ENCODE measurements at places on chromosomes 5 and 9.

DNA sequence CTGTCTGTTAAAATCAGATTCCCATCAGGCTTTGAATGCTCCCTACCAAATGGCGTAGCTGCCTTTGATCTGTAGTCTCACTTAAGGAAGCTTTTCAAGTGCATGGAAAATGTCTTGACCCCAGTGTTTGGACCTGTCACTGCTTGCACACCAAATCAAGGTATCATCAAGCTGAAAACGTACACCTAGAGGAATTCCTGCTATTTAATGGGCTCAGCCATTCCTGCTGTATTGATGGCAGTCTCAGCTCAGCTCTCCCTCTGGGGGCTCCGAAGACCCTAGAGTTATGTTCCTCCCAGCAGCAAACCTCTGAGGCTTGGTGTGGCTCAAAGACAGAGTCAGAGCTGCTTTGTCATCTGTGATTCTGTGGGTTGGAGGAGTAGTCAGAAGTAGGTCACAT, 63.5 kb downstream of the PGM5 start:
- no peak for DNase-seq

DNA sequence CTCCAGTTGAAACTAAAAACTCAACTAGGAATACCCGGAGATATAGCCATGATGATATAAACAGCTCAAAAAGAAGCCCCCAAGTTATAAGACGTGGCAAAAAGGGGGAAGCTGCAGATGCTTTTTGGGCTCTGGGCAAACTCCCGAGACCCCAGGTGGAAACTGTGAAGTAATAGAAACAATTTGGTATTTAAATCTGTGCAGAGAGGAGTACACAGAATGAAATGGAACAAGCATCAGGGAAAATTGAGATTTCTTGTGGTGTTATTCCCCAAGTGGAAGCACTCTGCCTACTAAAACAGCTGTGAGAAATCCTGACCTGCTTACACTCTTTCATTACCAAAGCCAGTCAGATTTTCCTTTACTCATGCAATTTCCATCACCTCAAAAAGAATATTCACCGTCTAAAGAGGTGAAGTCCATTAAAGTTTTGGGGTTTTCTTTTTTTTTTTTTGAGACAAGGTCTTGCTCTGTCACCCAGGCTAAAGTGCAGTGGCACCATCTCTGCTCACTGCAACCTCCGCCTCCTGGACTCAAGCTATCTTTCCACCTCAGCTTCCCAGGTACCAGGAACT, 23.5 kb downstream of the SAXO1 start:
- no peak for DNase-seq

DNA sequence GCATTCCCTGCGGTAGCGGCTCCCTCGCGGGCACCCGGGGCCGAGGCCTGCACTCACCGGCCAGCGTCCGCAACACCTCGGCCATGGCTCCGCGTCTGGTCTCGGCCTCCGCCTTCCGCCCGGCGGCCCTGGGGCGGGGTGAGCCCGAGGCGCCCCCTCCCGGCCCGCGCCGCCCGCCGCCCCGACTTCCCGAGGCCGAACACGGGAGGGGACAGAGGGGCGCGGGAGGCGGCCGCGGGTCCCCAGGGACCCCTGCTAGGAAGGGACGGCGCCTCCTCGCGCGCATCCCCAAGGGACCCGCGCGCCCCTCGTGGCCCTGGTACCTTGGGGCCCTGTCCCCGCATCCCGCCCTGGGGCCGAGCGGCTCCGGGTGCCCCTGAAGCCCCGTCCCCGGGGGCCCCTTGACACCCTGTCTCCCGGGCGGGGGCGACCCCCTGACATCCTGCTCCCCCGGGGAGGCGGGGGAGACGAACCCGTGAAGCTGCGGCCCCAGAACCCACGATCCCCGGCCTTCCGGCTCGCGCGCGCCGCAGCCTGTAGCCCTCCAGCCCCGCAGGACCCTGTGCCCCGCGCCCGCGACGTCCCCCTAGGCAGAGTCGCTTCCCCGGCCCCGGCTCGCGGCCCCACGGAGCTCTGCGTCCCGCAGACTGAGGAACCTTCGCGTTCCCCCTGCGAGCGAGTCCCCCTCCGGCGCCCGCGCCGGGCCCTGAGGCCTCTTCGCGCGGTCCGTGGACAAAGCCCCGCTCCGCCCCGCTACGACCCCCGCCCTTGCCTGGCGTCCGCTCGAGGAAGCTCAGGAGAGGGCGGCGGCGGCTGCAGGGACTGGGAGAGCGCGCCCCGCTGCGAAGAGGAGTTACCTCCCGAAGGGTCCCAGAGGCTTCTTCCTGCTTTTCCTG, at the start of gene ABO:
Gene ABO, minus strand, starts transcription at position 97 of the 896 bp plus-strand sequence.
- no peak for DNase-seq

GRCh38 chr9:76025286-76025685, 134.8 kb downstream of the PCSK5 start:
- no peak for DNase-seq

- DNase-seq, result no peak
These were observed 79.4 kb upstream of the DIRAS2 start for GRCh38 chr9:90722071-90722470.

GRCh38 chr9:113775749-113776148, 100.4 kb upstream of the ZNF618 start:
- no peak for DNase-seq

DNA sequence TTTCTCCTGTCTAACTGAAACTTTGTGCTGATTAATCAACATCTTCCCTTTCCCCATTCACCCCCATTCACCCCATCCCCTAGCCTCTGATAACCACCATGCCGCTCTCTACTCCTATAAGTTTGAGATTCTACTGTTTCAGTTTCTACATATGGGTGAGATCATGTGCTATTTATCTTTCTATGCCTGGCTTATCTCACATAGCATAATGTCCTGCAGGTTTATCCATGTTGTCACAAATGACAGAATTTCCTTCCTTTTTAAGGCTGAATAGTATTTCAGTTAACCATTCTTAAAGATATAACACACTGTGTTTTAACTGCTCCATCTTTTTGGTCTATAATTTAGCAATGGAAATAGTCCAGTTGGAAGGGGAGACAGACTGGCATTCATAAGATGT, 205.1 kb downstream of the SNCAIP start:
- DNase-seq, result no peak

GRCh38 chr9:84103651-84104377, 123.2 kb downstream of the RMI1 start:
- DNase-seq, result no peak

GRCh38 chr5:135721548-135722090, 112.8 kb upstream of the SLC25A48 start:
- DNase-seq, result no peak

- no peak for DNase-seq
These were observed 306.3 kb upstream of the SGCD start for GRCh38 chr5:156020647-156021046.

DNA sequence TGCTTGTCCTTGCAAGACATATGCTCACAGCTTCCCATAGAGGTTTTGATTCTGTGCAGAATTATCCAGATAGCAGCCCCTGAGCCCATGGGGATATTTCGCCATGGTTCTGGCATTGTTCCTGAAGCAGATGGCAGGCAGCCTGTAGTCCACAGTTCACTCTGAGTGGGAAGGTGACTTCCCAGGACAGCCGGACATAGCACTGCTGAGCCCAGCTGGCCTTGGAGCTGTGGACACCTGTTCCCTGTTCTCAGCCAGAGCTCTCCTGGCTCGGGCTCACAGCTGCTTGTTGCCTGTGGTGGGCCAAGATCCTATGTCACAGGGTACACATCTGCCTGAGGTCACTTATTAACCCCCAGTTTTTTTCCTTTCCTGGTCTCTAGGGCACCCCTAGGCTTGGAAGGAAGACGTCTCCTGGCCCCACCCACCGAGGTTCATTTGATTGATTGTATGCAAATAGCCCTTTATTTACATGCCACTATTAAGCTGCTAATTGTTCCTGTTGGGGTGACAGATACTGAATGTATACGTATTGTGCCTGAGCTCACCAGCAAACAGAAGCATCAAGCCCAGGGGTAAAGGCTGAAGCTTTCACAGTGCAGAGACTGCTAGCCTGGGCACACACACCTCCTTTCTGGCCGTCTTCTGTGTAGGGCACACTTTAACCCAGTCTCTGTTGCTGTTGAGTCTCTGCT, 96.6 kb upstream of the DMRT1 start:
- DNase-seq, result no peak

DNA sequence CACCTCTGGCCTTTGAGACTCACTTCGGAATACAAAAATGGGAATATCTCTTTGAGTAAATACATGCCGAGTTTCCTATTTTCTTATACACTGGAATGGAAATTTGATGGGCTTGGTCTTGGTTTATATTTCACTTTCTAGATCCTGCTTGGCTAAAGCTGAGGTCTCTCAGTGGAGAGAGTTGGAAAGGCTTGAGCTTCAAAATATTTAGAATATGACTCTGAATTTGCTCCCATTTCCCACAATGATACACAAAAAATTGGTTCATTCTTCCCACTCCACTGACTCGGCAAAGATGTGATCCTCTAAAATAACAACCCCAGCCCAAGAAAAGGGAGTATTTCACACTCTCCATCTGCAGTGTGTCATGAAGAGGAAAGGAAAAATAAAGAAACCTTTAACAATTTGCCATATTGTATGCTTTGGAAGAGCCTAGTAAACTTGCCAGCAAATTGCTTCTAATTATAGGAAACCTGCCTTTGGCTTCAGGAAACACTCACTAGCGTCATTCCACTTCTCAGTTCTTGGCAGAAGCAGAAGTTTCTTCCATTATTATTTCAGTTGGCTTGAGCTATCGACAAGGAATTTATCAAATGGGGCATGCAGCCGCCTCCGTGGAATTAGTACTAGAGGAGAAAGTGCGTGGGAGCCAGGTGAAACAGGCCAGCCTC, 302.9 kb downstream of the NSG2 start:
- DNase-seq, result no peak

- DNase-seq, result no peak
These were observed 112.4 kb downstream of the INIP start for GRCh38 chr9:112605518-112605917.

DNA sequence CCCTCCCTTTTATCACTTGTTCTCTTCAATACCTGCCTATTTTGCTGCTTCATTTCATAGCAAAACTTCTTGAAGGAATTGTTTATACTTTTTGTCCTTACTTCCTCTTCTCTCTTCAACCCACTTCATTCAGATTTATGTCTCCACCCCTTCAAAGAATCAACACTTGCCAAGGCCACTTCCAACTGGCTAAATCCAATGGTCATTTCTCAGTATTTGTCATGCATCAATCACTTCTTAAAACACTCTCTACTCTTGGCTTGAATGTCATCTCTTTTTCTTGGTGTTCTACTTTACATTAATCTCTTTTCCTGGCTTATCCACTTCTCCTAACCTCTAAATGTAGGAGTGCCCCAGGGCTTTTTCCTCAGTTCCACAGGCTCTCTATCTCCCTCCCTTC, 8.3 kb upstream of the FCHO2 start:
- no peak for DNase-seq

GRCh38 chr5:150077996-150078801, 8.2 kb downstream of the CSF1R start:
- DNase-seq, result no peak

GRCh38 chr9:91945277-91946085, 4.5 kb downstream of the ROR2 start:
- DNase-seq, result no peak

DNA sequence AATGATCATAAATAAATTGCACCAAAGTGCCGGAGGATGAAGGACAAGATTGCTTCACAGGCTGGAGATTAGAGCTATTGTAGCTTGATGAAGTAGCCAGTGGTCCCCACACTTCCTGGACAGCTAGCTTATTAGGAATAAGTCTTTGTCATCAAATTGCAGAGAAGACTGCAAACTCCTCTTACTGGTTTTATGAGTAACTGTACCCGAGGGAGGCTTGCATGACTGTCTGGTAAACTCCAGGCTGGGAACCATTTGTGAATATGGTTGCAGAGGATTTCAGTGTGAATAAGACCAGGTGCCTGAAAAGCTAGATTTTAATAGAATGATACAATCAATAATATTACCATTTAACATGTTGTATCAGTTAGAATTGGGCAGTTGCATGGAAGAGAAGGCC, 36.5 kb upstream of the SEMA5A start:
- no peak for DNase-seq

- DNase-seq, result no peak
These were observed 54.9 kb upstream of the IRX4 start for GRCh38 chr5:1937590-1937989.

DNA sequence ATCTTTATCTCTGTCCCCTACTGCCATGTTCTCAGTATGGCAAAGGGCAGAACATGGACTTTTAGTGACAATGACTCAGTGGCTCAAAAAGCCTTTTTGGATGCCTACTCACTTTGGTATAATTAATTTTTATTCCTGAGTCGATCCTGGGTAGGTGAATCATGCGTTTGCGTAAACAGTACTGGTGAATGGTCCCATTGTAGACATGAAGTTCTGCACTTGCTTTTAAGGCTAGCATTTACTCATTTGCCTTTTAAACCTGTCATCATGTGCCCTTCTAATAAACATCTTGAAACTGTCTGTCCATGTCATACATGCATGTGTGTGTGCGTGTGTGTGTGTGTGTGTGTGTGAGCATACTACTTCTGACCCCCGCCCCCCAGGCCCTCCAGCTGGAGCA, 223.0 kb downstream of the AUH start:
- DNase-seq, result no peak

DNA sequence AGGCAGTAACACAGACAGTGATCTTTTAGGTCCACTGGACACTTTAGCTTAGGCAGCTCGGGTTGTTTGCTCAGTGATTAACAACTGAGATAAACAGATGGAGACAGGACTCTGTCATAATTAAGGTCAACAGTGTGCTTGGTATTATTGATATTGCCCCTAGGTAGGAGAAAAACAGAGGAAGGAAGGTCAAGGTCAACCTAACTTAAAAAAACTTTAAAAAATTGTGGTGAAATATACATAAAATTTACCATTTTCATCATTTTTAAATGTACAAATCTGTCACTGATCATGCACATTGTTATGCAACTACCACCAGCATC, 2.1 kb upstream of the HSPA4 start:
- DNase-seq, result no peak

DNA sequence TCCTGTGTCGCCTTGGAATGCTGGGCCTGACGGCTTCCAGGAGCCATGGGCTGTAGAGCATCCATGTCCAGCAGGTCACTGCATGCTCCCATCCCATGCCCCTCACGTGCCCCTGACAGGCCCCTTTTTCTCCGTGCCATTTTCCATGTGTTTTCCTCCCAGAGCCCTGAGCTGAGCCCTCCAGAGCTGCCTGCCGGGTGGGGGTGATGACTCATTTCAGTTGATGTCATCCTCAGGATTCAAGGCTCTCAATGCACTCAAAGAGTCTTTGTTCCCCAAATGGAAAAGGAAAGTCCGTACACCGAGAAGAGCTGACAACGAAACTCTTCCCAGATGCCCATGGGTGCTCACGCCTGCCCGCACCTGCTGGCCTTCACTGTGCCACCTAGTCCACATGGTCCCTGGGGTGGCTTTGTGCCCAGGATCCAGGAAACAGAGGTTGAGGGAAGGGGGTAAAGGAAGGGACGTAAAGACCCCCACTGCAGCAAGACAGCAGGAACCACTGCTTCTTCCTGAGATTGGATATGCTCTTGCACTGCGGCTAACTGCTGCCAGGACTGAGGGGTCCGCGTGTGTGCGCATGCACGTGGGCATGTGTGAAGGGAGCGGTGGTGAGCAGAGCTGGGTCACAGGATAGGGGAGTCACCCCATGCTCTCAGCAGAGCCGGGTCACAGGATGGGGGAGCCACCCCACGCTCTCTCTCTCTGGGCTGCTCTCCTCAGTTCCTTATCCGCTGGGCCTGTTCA, 27.6 kb downstream of the COL15A1 start:
- no peak for DNase-seq
